Renal pelvis (tissue), 12 donors: ENCODE measurements at places on chromosomes 1 and 21. TPM values are rescaled to one million over a fixed set of nuclear protein-coding genes. Genes with fewer than 3 reads are reported as not detected.

The IFI16 gene
- 41.8 TPM for polyA plus RNA-seq

- DNase-seq: no peak
Observed at GRCh38 chr1:174988539-174988938, 11.2 kb upstream of the CACYBP start.

DNA sequence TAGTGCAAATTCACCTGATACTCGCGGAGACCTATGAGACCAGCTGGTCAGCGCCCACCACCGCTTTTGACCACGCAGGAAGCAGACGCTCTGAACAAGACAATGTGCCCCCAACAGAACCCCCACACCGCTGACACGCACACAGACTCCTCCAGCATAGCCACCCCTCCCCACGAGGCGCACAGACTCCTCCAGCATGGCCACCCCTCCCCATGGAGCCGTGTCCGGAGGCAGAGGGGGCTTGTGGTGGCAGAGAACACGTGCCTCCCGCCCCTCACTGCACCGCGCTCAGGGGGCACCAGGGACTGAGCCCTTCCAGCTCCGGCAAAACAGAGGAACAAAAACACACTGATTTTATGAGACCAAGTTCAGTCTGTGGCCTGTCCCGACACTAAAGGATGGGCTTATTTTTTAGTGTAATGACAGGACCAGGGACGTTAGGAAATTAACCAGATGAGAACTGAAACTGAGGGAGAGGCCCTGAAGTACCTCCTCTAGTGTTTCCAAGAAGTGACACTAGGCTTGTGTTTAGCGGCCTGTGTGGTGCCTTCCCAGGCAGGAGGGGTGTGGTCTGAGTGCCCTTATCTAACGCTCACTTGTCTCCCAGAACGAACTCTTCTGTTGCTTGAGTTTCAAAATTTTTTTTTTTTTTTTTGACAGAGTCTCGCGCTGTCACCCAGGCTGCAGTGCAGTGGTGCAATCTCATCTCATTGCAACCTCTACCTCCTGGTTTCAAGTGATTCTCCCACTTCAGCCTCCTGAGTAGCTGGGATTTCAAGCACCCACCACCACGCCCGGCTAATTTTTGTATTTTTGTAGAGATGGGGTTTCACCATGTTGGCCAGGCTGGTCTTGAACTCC lies 10.0 kb upstream of the AGPAT3 start:
- no peak for DNase-seq

- no peak for DNase-seq
Observed at GRCh38 chr1:165467706-165468105, 22.8 kb upstream of the RXRG start.

- no peak for DNase-seq
Observed at GRCh38 chr1:197763769-197764168, 11.5 kb downstream of the DENND1B start.

DNA sequence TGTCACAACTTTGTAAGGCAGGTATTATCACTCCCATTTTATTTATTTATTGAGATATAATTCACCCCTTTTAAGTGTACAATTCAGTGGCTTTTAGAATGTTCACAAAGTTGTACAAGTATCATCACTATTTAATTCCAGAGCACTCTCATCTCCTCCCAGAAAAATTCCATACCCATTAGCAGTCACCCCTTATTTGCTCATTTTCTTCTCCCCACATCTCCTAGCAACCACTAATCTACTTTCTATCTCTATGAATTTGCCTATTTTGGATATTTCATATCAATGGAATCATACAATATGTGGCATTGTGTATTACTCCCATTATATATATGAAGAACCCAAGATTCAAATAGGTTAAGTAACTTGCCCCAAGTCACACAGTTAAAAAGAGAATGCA lies 7.0 kb downstream of the DSTYK start:
- no peak for DNase-seq
